ENCODE measurements at places on chromosomes 3 and 15.

GRCh38 chr3:49668861-49669260, 5.3 kb upstream of the APEH start:
- DNase-seq: no peak

DNA sequence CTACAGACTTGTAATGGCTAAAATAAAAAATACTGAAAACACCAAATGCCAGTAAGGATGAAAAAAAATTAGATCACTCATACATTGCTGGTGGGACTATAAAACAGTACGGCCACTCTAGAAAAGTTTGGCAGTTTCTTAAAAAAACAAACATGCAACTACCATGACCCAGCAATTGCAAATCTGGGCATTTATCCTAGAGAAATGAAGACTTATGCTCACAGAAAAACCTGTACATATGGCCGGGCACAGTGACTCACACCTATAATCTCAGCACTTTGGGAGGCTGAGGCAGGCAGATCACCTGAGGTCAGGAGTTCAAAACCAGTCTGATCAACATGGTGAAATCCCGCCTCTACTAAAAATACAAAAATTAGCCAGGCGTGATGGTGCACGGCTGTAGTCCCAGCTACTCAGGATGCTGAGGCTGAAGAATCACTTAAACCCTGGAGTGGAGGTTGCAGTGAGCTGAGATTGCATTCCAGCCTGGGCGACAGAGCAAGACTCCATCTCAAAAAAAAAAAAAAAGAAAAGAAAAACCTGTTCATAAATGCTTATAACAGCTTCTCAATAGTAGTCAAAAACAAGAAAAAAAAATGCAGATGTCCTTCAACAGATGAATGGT, 5.6 kb downstream of the TP53BP1 start:
- DNase-seq: no peak

DNA sequence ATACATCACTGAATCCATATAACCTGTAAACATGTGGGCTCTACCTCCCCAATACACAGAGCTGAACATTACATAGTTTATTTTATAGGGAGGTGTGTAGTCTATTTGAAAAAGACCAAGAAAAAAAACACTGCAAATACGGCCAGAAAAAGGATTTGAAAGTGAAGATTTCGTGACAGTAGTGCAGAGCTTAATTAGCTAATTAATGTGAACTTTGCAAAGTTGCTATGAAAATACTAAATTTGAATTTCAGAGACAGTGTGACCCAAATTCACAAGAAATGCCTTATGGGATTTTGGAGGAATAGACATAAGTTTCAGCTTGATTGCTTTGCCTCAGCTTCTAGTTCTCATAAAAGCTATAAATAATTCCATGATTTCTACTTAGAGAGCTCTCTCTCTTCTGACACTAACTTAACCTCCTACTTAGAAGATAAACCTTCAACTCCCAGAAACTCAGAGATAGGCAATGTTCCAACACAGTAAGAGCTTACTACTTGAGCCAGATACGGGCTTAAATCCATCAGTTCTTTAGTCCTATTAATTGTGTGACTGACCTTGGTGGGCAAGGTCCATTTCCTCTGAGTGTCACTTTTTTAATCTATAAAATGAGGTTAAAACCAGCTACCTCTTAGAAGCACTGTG, 87.3 kb upstream of the THBS1 start:
- DNase-seq: no peak

- no peak for DNase-seq
Measured at GRCh38 chr3:153614563-153614962, 452.5 kb downstream of the RAP2B start.

GRCh38 chr3:140358686-140359085, 319.2 kb upstream of the TRIM42 start:
- no peak for DNase-seq

DNA sequence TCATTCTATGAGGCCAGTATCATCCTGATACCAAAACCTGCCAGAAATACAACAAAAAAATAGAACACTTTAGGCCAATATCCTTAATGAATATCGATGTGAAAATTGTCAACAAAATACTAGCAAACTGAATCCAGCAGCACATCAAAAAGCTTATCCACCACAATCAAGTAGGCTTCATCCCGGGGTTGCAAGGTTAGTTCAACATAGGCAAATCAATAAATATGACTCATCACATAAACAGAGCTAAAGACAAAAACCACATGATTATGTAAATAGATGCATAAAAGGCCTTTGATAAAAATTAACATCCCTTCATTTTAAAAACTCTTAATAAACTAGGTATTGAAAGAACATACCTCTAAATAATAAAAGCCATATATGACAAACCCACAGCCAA, 403.2 kb upstream of the AZI2 start:
- DNase-seq: no peak
